GM23338 (cell line): ENCODE measurements at places on chromosomes 16 and 17.

- H3K4me3 ChIP-seq, result no peak overlapping the region
- no peaks in the 10 kb centered on the region for H3K36me3 ChIP-seq
- no peaks in the 10 kb centered on the region for H3K27me3 ChIP-seq
Measured at GRCh38 chr16:49061137-49061714, 220.4 kb downstream of the CBLN1 start.

- no peaks in the 10 kb centered on the region for H3K36me3 ChIP-seq
- H3K4me3 ChIP-seq, result no peak overlapping the region
- DNase-seq, result no peak
- H3K27ac ChIP-seq, result no peak overlapping the region
Measured at GRCh38 chr16:87003414-87003755, 313.8 kb downstream of the C16orf95 start.

DNA sequence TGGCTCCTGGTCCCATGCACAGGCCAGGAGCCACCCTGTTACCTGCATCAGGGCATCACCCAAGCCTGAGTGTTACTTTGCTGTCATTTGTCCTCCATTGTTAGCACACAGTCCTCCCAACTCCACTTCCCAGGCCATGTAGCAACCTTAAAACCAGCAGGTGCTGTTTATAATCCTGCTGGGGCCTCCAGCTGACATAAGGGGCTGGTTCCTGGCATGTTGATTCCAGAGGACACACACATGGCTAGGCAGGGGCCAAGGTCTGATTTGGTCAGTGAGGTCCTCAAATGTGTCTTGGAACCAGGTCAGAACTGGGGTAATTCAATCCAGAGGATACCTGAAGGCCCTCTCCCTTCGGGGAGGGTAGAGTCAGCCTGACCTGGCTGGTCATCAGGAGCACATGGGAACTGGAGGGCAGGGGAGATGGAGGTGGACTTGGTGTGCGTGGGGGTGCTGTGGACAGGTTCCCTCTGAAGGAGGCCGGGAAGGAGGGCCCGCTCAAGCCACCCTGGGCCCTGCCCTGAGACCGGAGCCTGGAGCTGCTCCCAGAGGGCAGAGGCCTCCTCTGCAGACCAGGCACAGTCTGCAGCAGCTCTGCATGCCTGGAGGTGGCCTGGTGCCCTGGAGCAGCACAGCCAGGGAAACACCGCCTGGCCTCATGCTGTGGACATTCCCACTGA, 6.6 kb downstream of the ADORA2B start:
- peaks cover 7% of the 10 kb centered on the region; the same call in 1 of the 2 replicates for H3K4me1 ChIP-seq
- H3K27ac ChIP-seq, result no peak overlapping the region
- H3K36me3 ChIP-seq, result no peaks in the 10 kb centered on the region

DNA sequence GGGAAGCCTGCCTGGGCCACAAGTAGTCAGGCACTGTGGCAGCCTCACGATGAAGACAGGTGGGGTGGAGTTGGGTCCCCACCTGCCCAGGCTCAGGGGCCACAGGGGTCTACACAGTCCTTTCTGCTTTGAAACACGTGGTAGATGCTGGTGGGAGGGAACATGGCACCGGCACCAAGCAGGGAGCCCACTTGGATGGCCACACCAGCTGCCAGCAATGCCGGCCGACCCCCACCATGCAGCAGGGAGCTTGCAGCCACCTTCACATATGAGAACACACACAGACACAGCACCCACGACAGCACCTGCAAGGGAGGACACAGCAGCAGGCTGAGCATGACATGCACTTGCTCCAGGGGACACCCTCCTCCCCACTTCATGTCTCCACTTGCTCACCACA, 2.4 kb downstream of the SLC52A1 start:
- no peak for DNase-seq
- H3K36me3 ChIP-seq, result no peaks in the 10 kb centered on the region
- H3K27me3 ChIP-seq, result peaks cover 6% of the 10 kb centered on the region; the same call in 1 of the 2 replicates
- H3K27ac ChIP-seq, result no peak overlapping the region
- no peak overlapping the region for H3K4me3 ChIP-seq

DNA sequence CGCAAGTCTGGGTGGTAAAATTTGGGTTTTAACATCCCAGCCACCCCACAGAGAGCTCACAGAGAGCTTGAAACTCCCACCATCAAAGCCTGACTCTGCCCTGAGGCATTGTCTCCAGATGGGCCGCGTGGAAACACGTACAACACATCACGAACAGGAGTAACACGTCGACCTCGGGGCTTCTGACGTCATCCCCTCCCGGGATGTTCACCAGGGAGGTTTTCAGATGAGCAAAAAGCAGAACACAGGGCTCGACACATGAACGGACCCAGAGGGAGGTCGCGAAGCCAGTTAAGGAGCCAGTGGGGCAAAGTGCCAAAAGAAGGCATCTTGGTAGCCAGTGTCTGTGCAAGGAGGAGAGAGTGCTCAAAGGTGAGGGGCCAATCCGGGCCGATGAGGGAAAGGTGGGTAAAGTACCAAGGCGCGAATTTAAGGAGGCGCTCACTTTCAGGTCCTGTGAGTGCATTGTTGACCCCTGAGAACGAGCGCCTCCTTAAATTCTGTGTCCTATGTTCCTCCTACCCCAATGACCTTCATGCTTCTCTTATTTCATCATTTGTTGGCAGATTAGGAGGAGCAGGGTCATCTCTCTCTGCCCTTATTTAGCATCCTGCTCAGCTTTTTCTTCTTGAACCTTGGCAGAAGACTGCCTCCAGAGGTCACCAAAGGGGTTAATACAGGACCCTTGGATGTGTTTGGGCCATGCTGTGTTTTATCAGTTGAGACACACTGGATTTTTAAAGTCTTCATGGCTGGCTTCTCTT, 5.6 kb downstream of the RCVRN start:
- DNase-seq, result no peak
- H3K4me1 ChIP-seq, result no peaks in the 10 kb centered on the region
- no peak overlapping the region for H3K4me3 ChIP-seq
- no peaks in the 10 kb centered on the region; the same call in 1 of the 2 replicates for H3K36me3 ChIP-seq

DNA sequence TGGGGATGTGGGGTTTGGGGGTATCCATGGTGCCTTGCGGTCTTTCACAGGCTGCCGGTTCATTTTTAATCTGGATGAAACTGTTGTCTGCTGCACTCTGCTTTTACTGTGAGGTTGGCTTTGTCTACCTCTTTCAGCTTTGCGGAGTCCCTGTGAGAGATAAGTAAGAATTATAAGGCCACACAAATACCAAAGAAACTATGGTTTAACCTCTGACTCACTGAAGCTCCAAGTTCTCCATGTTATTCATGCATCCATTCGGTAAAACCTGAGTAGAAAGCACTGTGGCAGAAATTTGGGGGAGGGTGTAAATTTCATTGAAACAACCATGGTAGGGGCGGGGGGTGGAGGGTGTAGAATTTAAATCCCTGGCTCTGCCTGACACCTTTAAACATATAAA, 30.5 kb downstream of the KIAA0753 start:
- no peaks in the 10 kb centered on the region for H3K27me3 ChIP-seq
- no peaks in the 10 kb centered on the region for H3K4me1 ChIP-seq
- DNase-seq, result no peak
- H3K27ac ChIP-seq, result no peak overlapping the region

- H3K27me3 ChIP-seq, result no peaks in the 10 kb centered on the region
- DNase-seq, result no peak
- H3K27ac ChIP-seq, result no peak overlapping the region
- H3K4me3 ChIP-seq, result no peak overlapping the region
- peaks cover 17% of the 10 kb centered on the region for H3K4me1 ChIP-seq
Measured at GRCh38 chr17:41523787-41524186, 4.3 kb downstream of the KRT19 start.

- no peak for DNase-seq
- H3K27me3 ChIP-seq, result no peaks in the 10 kb centered on the region; the same call in 1 of the 2 replicates
- no peak overlapping the region for H3K27ac ChIP-seq
- H3K4me3 ChIP-seq, result no peak overlapping the region
- no peaks in the 10 kb centered on the region for H3K36me3 ChIP-seq
Measured at GRCh38 chr17:37064206-37064605, 115.5 kb downstream of the AATF start.

GRCh38 chr17:28989028-28989427, 16.8 kb downstream of the SEZ6 start:
- no peak for DNase-seq
- H3K4me3 ChIP-seq, result no peak overlapping the region
- no peaks in the 10 kb centered on the region for H3K36me3 ChIP-seq
- no peak overlapping the region for H3K27ac ChIP-seq

DNA sequence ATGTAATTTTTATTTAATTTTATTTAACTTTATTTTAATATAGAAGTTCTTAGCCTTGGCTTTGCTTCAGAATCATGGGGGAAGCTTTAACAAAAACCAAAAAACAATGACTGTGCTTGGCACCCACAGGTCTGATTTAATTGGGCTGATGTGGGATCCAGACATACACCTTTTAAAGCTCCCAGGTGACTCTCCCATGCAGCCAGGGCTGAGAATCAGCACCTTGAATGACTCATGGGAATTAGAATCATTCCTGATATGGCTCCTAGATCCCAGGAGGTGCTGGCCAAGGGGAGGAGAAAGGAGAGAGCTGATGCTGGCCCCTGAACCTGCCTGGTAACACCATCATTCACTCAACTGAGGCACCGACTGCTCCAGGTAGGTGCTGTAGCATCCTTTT, 240.7 kb downstream of the PARN start:
- no peak for DNase-seq
- no peaks in the 10 kb centered on the region for H3K36me3 ChIP-seq
- no peaks in the 10 kb centered on the region for H3K4me1 ChIP-seq
- H3K27me3 ChIP-seq, result no peaks in the 10 kb centered on the region
- no peak overlapping the region for H3K27ac ChIP-seq
- H3K4me3 ChIP-seq, result no peak overlapping the region

GRCh38 chr17:8832711-8833352, 33.7 kb upstream of the MFSD6L start:
- H3K27ac ChIP-seq, result no peak overlapping the region
- H3K36me3 ChIP-seq, result no peaks in the 10 kb centered on the region
- no peaks in the 10 kb centered on the region; the same call in 1 of the 2 replicates for H3K4me1 ChIP-seq
- DNase-seq, result peak; percentile 85
- no peaks in the 10 kb centered on the region for H3K27me3 ChIP-seq
- 0 out of 2 replicates have a peak overlapping the region, but pooled peaks have one; percentile 26 for H3K4me3 ChIP-seq

- peaks cover 9% of the 10 kb centered on the region for H3K36me3 ChIP-seq
- peaks cover 16% of the 10 kb centered on the region for H3K4me1 ChIP-seq
- no peak overlapping the region for H3K27ac ChIP-seq
- no peak overlapping the region for H3K4me3 ChIP-seq
- no peaks in the 10 kb centered on the region for H3K27me3 ChIP-seq
Measured at GRCh38 chr16:30079480-30079879, 3.7 kb downstream of the PPP4C start.

GRCh38 chr17:66916946-66917345, 47.6 kb upstream of the CACNG4 start:
- H3K4me3 ChIP-seq, result no peak overlapping the region
- H3K27me3 ChIP-seq, result no peaks in the 10 kb centered on the region
- no peak overlapping the region for H3K27ac ChIP-seq
- H3K36me3 ChIP-seq, result no peaks in the 10 kb centered on the region
- no peaks in the 10 kb centered on the region for H3K4me1 ChIP-seq

- H3K4me1 ChIP-seq, result no peaks in the 10 kb centered on the region
- no peak overlapping the region for H3K27ac ChIP-seq
- H3K27me3 ChIP-seq, result no peaks in the 10 kb centered on the region
- DNase-seq, result no peak
- no peak overlapping the region for H3K4me3 ChIP-seq
Measured at GRCh38 chr16:72921106-72921505, 126.8 kb downstream of the ZFHX3 start.

DNA sequence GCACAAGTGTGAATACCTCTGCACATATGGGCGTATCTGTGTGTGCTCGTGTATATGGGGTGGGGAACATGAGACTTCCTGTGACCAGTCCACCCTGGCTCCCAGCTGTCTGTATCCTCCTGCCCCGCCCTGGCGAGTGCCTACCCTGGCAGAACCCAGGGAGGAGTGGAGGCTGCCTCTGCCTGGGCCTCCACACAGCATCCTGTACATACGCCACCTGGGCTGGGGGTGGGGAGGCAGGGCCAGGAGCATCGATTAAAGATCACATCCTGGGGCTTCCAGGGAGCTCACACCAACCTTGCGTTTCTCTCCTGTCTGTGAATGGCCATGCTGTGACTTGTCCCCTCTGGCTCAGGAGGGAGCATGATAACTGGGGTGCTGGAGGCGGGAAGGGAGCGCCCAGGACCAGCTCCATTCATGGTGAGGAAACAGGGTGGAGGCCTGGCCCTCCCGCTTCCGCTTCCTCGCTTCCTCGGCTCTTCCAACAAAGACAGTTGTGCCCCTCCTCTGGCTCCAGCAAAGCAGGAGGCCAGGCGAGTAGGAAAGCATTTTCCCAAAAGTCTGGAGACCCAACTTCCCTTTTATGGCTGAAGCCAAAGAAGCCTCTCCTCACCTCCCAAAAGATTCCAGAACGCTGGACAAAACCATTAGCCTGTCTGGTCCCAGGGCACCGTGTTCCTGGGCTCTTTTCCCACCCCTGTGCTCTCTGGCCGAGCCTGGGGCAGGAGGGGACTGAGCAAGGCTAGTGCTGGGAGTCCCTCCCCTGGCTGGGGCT, 22.9 kb downstream of the ADAM11 start:
- peaks cover 25% of the 10 kb centered on the region for H3K4me1 ChIP-seq
- H3K4me3 ChIP-seq, result no peak overlapping the region; the same call in 1 of the 2 replicates
- peak overlapping the region; percentile 24; the same call in 1 of the 2 replicates for H3K27ac ChIP-seq
- peaks cover 4% of the 10 kb centered on the region for H3K27me3 ChIP-seq
- peak; percentile 54 for DNase-seq

GRCh38 chr16:23306199-23307100, 4.3 kb downstream of the SCNN1B start:
- no peak overlapping the region for H3K27ac ChIP-seq
- H3K4me3 ChIP-seq, result no peak overlapping the region
- H3K36me3 ChIP-seq, result no peaks in the 10 kb centered on the region
- no peak for DNase-seq
- peaks cover 25% of the 10 kb centered on the region for H3K27me3 ChIP-seq

GRCh38 chr17:22484826-22485225, 792.5 kb downstream of the KCNJ18 start:
- DNase-seq, result no peak
- H3K4me3 ChIP-seq, result no peak overlapping the region
- no peaks in the 10 kb centered on the region for H3K4me1 ChIP-seq
- no peaks in the 10 kb centered on the region for H3K36me3 ChIP-seq
- H3K27me3 ChIP-seq, result no peaks in the 10 kb centered on the region

GRCh38 chr16:84524346-84524920, 20.0 kb upstream of the MEAK7 start:
- DNase-seq, result no peak
- H3K4me1 ChIP-seq, result peaks cover 9% of the 10 kb centered on the region
- H3K27ac ChIP-seq, result no peak overlapping the region
- no peak overlapping the region for H3K4me3 ChIP-seq
- H3K27me3 ChIP-seq, result no peaks in the 10 kb centered on the region

GRCh38 chr17:35046740-35047283, 16.7 kb downstream of the RFFL start:
- 0 out of 2 replicates have a peak, but pooled peaks cover 2% of the 10 kb centered on the region for H3K4me1 ChIP-seq
- no peaks in the 10 kb centered on the region for H3K36me3 ChIP-seq
- H3K27ac ChIP-seq, result no peak overlapping the region
- H3K4me3 ChIP-seq, result no peak overlapping the region
- no peaks in the 10 kb centered on the region for H3K27me3 ChIP-seq
